ENCODE measurements at places on chromosomes 6 and 20. TPM values are rescaled to one million over a fixed set of nuclear protein-coding genes. Genes with fewer than 3 reads are reported as not detected.

SOD2 gene
- total RNA-seq = 110 TPM

DYNLT2 gene
- total RNA-seq = 1.6 TPM

PLAGL2 gene
- total RNA-seq = 93.1 TPM

BTN2A1 gene
- 36.3 TPM for total RNA-seq

DNA sequence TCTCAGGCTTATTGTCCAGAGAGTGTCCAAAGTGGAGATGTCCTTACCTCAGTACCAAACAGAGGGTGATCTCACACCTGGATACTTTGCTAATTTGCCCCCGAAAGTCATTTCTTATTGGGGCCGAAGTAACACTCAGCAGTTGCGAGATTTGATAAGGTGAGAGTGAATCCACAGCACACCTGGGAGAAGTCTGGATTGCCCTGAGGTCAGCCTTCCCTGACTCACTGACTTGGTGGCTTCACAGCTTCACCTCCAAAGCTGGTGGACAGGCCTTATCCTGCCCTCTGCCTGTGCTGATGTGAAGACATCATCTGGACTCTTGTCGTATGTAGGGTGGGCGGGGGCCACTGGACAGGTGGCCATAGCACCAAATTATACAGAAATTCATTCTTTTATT lies 101.9 kb upstream of the ARMC2 start:
- ATAC-seq = peak; percentile 79

GRCh38 chr6:167469101-167469500 lies 144.2 kb downstream of the TTLL2 start:
- ATAC-seq = no peak

GRCh38 chr20:21241406-21241805 lies 61.7 kb upstream of the XRN2 start:
- ATAC-seq = no peak

GRCh38 chr20:51930775-51931174 lies 128.5 kb upstream of the SALL4 start:
- no peak for ATAC-seq

GRCh38 chr6:55898342-55898741 lies 23.0 kb upstream of the BMP5 start:
- no peak for ATAC-seq

GRCh38 chr6:89239338-89239737 lies 22.2 kb upstream of the GABRR1 start:
- ATAC-seq = peak; percentile 52

GRCh38 chr6:155381673-155382337 lies 67.5 kb upstream of the TFB1M start:
- peak; percentile 19 for ATAC-seq

- ATAC-seq = no peak
Measured at GRCh38 chr6:150546457-150546856, 53.2 kb upstream of the PLEKHG1 start.

- no peak for ATAC-seq
Measured at GRCh38 chr6:65908065-65908464, 201.0 kb upstream of the EYS start.

- ATAC-seq = no peak
Measured at GRCh38 chr20:48186915-48187314, 401.6 kb upstream of the SULF2 start.

DNA sequence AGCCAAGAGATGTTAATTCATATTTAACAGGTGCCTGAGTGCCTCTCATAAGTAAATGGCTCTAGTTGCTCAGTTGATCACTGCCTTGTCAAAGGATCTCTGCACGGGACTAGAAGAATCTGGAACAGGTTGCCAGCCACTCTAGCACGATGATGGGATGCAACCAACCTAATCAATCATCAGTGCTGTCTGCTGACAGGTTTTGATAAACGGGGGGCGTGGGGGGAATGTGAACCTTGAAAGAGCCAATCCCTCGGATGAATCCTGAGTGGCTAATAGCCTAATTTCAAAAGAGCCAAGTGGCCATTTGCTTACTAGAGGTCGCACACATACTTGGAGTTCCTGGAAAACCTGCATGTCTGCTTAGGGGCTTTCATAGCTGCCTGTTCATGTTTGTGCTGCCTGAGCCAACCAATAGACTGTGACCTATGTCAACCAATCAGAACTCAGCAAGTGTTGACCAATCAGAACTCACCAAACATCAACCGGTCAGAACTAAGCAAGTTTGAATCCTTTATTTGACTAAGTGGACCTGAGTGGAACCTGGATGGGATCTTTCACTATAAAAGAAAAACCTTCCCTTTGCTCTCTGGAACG lies 43.5 kb upstream of the ECI2 start:
- no peak for ATAC-seq

DNA sequence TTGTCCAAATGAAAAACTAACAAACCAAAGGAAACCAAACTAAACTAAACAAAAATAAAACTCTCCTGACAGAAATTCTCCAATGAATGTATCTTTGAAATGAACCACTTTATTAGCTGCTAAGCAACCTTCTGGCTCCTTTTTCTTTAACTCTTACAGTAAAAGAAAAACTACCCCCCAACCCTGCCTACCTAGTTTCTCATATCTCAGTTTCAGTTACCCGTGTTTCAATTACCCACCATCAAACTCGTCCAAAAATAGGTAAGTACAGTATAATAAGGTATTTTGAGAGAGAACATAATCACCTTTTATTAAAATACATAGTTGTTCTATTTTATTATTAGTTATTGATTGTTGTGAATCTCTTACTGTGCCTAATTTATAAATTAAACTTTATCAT lies 177.4 kb upstream of the THEMIS start:
- no peak for ATAC-seq

Data from activated T-helper 17 cell treated with anti-CD3 and anti-CD28 coated beads, Interleukin-2, amount 50 U/mL, for 72 hours (primary cell).